Stimulated activated CD8-positive, alpha-beta memory T cell treated with anti-CD3 and anti-CD28 coated beads, Interleukin-12 subunit alpha, Interleukin-12 subunit beta, amount 100 ng/mL, for 1 hour (primary cell): ENCODE measurements at places on chromosomes 2 and 18.

GRCh38 chr18:52678034-52678433, 338.0 kb downstream of the DCC start:
- DNase-seq, result no peak

GRCh38 chr2:150387586-150388288, 99.7 kb downstream of the RND3 start:
- DNase-seq, result no peak

DNA sequence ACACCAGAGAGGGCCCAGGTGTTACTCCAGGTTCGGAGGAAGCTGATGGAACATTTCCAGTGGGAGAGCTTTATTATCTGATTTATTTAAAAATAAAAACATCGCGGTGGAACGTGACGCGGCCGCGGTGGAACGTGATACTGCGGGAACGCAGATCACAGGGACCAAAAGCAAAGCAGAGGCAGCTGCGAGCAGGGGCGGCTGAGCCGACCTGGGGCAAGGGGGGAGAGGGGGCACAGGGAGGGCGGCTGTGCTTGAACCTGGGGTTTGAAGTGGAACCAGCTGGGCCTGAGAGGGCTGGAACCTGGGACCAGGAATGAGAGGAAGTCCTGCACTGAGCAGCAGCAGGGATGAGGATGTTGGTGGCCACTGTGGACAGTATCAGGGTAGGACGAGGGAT, 583.5 kb upstream of the SALL3 start:
- no peak for DNase-seq

- DNase-seq, result no peak
Measured at GRCh38 chr2:1715184-1716013, 28.9 kb downstream of the PXDN start.

- DNase-seq, result no peak
Measured at GRCh38 chr2:32192418-32192817, 26.8 kb downstream of the SLC30A6 start.

- no peak for DNase-seq
Measured at GRCh38 chr2:168565112-168565511, 109.0 kb downstream of the CERS6 start.

DNA sequence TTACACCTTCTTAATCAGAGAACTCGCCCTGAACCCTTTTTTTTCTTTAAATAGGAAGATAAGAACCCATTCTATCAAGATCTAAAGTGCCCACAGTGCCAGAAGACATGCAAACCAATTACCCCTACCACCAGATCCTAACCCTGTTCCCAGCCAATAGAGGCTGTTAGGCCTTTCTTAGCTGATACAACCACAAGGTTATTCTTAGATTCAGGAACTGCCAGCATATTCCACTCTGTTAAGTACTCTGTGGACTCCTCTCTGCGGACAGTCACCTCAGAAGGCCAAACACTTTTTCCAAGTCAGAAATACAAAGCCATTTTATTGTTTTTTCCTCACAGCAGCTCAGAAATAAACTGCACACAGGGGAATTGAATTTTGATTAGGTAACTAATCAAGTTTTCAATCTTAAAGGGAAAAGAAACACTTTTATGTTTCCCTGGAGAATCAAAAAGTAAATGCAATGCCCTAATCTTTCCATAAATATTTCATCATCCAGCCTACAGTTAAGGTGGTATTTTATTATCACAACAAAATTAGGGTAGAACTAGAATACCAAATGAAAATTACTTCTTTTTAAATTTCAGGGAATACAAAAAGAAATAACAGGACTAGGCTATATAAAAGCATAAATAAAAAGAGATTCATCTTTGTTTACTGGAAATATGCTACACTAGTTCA, 111.4 kb downstream of the NBAS start:
- no peak for DNase-seq

GRCh38 chr2:37689751-37690150, 18.3 kb upstream of the CDC42EP3 start:
- no peak for DNase-seq

DNA sequence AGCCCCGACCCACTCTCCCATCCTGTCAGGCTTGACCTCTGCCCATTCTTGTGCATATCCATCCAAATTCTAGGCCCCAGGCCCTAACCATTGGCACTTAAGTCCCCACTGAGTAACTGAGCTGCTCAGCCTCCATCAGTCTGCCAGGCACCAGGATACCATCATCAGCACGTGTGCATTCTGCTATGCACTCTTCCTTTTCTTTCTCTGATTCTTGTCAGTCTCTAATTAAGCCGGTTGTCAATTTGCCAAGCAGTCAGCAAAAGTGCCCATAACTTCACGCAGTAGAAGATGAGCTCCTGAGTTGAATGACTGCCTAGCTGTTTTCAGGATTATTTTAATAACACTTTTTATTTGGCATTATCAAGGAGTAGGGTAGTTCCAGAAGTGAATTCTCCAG, 107.2 kb downstream of the FEZ2 start:
- no peak for DNase-seq

DNA sequence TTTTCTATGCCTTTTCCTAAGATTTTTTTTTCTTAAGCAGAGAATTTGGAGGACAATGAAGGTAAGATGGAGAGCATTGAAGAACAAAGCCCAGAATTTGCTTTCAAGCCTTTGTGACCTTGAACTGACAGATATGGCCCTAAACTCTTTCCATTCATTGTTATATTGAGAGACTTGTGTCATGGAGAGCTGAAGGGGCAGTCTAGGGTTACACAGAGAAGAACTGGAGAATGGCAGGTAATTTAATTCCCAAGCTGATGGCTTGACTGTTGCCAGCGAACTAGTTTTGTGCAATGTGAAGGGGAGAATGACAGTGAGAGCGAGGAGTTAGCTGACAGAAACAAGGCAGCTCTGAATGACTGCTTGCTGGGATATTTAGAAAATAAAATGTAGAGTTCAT, 1344.2 kb downstream of the LRP1B start:
- no peak for DNase-seq

DNA sequence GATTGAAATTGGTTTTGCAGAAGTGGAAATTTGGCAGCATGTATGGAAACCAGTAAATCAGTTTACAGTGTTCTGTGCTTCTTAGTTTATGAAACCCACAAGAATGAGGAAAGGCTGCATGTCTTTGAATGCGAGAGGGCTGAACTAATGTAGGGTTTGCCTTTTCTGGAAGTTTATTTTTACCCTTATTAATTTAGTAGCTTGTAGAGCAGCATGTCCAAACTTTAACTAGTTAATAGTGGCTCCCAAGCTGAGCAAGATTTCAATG, 50.4 kb downstream of the LDLRAD4 start:
- DNase-seq, result no peak

- DNase-seq, result no peak
Measured at GRCh38 chr2:199462347-199462955, 4.7 kb upstream of the SATB2 start.

DNA sequence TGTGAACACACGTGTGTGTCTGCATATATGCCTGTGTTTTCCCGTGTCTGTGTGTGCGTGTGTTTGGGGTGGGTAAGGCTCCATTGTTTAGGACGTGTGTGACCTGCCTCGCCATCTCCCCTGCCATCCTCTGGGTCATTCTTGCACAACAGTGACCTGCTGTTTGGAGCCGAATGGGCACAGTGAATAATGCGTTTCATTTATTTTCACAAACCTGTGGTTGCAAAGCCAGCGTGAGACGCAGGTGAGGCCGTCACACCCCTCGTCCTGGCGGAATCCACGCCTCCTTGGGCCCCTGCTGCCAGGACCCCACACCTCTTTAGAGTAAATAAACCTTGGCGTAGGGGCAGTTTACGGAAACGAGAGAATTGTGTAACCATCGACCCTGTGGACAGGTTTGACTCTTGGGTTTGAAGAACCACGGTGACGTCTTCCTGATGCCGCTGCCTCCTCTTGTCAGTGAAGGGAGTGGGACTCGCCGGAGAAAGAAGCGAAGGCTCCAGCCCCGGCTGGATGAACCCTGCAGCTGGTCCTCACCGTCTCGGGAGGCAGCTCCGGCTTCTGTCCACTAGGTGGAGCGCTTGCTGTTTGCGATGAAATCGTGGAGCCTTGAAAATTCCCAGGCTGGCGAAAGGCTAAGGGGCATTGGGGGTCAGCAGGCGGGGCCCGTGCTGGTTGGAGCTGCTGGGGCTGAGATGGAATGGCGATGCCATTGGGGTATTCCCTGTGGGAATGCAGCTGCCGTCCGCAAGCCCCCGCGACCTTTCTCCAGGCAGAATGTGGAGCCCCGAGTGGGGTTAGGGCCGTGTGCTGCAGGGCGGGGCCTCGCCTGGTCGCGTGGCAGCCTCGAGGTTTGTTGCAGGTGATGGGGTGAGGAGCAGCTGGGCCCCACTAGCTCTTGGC, 81.1 kb downstream of the RTP5 start:
- peak; percentile 46 for DNase-seq

GRCh38 chr2:50356858-50357257, 675.1 kb downstream of the NRXN1 start:
- no peak for DNase-seq

GRCh38 chr2:83378921-83379320, 1080.2 kb downstream of the SUCLG1 start:
- DNase-seq, result no peak

GRCh38 chr18:45999536-45999935, 32.4 kb upstream of the EPG5 start:
- DNase-seq, result no peak

- DNase-seq, result no peak
Measured at GRCh38 chr18:68779169-68779568, 18.7 kb upstream of the CCDC102B start.

- DNase-seq, result peak; percentile 39
Measured at GRCh38 chr2:71157124-71157793, 26.8 kb downstream of the MPHOSPH10 start.

DNA sequence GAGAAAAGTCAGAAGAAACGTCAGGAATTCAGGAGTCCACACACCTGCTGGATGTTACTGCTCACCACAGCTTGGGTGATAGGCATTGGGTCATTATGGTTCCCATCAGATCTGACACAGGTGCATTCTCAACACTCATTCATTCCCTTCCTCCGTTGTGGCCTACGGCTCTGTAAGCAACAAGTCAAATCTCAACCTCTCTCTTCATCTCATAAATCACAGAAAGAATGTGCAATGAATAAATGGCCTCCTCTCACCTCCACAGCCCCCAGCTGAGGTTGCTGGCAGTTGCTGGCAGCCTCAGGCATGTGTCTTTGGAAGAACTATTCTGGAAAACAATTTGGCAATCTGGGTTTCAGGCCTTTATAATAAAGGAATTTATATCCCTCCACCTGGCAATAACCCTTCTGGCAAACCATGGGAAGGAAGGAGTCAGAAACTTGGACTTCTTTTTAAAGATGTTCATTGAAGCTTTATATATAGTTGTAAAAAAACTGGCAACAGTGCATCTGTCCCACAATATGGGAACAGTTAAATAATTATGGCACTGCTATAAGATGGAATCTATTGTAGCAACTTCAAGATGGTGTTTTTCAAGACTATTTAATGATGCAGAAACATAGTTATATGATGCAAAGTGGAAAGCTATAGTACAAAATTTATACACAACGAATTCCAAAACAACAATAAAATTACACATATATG, 175.4 kb downstream of the ANAPC1 start:
- DNase-seq, result no peak

DNA sequence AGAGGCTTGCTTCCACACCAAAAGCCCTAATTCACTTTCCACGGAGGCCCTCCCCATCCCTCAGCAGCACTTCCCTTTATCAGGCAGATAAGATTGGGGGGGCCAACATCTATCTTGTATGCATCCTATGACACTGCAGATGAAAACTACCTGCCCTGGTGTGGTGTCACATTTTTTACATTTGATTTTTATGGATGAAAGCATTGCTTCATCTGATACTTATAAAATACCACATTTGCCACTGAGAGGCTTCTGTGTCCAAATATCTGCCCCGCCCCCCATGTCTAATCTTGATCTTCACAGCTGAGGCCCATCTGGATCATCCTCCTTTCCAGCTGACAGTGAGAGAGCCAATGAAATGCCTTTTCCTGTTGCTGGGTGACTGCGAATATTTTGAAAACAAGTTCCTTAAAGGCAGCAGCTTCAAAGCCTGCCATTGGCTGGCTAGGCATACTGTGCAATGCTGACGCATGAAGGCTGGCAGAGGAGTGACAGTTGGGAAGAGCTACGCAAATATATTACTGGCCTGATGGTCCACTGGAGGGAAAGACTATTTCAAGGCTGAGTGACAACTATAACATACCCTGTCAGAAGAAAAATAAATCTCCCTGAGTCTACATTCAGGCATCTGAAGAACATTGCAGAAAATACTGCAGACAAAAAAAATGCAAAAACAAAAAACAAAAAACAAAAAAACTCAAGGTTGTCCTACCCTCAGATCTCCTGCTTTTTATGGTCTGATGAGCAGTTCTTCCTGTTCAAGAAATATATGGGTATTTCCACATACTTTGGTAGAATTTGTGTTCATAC, 318.7 kb downstream of the PDE11A start:
- no peak for DNase-seq

- DNase-seq, result no peak
Measured at GRCh38 chr18:13260197-13260934, 41.8 kb downstream of the LDLRAD4 start.

DNA sequence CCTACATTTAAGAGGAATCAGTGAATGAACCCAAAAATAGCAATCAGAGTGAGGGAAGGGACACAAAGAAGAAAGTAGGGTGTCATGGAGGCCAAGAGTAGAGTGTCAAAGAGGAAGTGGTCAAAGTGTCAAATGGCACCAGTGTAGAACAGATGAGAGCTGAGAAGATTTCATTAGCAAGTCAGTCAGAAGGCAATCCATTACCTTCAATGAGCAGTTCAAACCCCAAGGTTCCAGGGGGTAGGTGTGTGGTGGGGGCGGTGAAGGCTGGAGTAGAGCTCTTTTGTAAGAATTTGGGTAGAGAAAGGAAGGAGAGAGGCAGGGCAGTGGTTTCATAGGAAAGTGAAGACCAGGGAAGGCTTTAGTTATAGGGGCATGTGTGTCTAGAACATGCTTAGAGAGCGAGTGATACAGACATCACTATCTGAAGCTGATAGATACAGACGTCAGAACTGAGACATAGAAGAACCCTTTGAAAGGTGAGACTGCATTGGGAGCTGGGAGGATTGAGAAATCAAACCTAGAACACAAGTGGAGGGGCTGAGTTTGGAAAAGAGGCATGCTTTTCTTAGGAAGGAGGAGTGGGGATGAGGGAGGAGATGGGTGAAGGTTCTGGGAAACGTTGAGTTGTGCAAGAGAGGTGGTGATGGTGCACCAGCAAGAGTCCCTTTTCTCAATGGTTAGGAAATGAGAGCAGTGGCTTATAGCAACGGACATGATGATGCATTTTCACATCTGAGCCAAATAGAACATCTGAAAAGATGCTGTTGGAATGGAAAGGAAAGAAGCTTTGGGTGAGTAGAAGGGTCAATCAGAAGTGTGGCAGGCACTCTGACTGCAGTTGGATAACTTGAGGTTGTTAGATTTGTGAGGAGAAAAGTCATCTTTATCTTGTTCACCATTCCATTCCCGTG, 48.9 kb upstream of the IL1RL1 start:
- DNase-seq, result no peak

GRCh38 chr18:50338122-50338521, 36.7 kb upstream of the SKA1 start:
- DNase-seq, result no peak

GRCh38 chr2:145194673-145195072, 674.8 kb upstream of the ZEB2 start:
- DNase-seq, result no peak
